Bronchial epithelial cell (primary cell): ENCODE measurements at places on chromosomes 2 and 18. TPM values are rescaled to one million over a fixed set of nuclear protein-coding genes. Genes with fewer than 3 reads are reported as not detected.

Gene SFTPB
- not detected in 2 replicates for total RNA-seq

Gene STPG4
- total RNA-seq, result under 0.01 and 0.51 TPM in 2 replicates

- no peak for DNase-seq
Measured at GRCh38 chr2:3034396-3034795, 343.2 kb downstream of the EIPR1 start.

Gene YIPF4
- 21.9 and 27.7 TPM in 2 replicates for total RNA-seq

Gene IL18R1
- 5.3 and 11.5 TPM in 2 replicates for total RNA-seq

DNA sequence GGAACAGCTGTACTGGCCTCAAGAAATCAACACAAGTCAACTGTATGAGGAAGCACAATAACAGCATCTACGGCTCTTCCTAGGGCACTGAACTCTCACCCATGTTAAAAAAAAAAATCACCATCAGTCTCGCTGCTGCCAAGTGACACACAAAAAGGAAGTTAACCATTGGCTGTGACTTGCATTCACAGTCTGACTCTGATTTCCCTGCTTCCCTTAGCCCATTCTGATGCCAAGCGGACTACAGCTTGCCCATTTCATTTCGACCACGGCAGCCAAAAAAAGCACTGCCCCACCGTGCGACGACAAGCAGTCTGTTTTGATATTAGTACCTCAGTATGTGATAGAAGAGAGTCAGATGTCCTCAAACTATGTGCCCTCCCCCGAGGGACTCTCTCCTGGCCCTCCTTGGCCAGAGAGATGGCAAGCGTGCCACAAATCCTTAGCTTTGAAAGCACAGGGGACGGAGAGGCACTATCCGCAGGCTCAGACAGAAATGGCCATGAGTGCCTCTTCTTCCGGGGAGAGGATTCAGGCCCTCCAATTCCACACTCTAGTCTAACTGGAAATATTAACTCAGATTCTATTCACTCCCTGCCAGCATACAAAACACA is 250.0 kb downstream of the TCF4 start:
- DNase-seq, result no peak

GRCh38 chr18:72811047-72811446 is 56.7 kb downstream of the NETO1 start:
- no peak for DNase-seq

Gene TPGS2
- total RNA-seq, result 67.1 and 77.1 TPM in 2 replicates

Gene EML6
- 0.53 and 1.7 TPM in 2 replicates for total RNA-seq
